ENCODE measurements at places on chromosomes 2 and 18.

DNA sequence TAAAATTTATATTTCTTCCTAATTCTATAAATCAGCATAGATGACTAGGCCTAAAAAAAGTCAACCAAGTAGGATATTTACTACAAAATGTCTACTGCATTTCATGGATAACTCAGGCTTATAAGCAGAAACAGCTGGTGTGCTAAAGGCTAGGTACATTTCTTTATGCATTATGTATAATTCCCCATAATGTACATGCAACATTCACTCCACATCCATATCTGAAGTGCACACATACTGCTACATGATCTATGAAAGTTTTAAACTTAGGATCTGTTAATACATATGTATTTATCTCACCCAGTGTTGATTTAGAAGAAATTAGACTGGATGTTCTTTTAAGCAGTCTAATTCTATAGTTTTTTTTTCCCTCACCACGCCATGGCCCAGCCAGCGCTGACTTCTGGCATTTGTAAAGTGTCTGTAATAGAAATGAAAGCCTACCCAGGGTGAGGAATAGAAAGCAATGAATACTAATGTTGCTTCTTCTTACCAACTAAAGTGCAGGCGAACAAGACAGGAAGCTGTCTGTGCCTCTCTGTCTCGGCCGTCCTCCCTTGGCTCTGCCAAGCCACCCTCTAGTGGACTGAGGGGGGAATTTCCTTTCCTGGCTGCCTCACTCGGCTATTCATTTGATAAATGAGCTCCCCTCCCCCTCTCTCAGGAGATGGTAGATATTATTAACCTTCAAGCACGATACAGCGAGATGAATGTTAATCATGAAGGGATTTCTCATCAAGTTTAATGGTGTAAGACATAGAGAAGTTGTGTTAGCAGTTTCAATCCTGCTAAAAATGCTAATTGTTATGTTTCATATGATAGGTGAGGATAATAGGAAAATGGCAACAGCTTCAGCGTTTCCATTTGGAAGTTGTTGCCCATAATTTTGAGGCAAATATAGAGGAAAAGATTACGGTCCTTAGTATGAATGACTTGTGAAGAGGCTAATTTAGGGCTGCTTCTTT, 384.5 kb downstream of the MTX2 start:
- DNase-seq = peak; percentile 30

GRCh38 chr2:55047677-55048299, 2.5 kb downstream of the RTN4 start:
- no peak for DNase-seq

DNA sequence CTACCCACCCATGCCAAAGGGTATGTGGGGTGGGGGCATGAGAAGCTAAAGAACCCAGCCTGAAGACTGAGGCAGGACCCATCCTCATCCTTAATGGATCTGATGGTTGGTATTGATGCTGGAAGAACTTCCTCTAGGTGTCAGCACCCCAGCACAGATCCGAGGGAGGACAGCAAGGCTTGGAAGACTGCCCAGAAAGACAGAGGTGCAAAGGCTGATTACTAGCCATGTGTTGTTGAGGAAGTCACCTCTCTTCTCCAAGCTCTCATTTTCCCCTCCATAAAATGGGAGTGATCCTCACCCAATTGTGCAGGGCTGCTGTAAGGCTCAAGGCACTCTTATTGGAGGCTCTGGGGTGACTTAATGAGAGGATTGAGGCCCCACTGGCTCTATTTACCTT, 256.5 kb downstream of the CELF4 start:
- no peak for DNase-seq

DNA sequence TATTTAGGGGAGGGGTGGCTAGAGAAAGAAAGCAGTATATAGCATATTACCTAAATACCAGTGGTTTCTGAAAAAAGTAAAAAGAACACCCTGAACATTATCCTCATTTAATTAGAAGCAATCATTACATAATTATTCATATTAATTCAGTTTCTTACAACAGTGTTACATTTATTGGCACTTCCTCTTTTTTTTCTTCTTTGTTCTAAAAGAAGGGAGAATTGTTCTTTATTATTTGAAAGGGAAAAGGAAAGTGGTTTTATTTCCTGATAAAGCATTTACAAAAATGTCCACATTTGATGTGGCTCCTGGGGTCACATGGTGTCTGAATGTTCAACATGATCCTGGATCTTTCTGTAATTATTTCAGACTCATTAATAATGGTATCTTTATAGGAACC, 254.9 kb upstream of the ZEB2 start:
- DNase-seq = no peak

DNA sequence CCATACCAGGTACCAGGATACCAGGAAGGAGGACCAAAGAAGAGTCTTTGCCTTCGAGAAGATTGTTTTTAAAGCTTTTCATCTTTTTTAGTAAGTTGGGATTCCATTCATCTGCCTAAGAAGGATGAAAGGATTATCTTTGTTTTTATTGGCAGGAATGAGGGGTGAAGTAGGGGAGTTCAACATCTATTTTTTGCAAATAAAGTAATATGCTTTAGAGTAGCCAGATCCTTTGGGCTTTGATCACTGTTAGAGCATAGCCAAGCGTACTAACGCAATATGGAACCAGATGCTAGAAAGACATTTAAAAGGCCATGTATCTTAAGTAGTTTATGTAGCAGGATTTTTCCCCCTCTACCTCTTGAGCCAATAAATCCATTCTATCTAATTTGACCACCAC, 133.0 kb downstream of the PRPF40A start:
- DNase-seq = no peak

GRCh38 chr2:10141736-10142639, 19.4 kb downstream of the RRM2 start:
- no peak for DNase-seq

DNA sequence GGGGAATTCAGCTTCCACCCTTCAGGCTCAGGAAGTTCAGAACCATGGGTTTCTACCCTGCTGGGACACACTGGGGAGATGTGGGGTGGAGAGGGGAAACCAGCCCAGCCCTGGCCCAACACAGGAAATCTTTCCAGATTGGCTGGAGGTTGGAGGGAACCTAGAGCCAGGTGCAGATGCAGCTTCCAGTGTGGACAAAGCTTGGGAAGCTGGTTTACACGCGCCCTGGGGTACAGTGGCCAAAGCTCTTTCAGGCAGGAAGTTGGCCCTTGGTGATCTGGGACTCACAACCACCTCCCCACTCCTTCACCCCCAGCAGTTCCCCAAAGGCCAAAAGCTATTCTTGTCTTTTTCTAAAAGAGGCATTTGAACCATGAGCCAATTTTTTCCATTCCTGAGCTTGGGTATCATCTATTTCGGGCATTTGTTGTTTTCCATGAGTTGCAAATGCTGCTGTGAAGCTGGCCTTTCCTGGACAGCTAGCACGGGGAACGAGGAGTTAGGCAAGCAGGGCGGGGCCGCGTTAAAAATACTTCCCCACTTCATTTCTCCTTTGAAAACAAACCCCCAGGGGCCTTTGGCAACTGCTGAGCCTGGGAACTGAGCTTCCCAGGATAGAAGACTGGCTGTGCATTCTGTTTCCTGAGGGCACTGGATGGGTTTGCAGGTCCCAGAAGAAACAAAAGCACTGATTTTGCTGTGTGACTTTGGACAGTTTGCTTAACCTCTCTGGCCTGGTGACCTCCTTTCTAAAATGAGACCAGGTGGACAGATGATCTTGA, 3.1 kb upstream of the ARID5A start:
- DNase-seq = no peak

- DNase-seq = no peak
These were observed 105.8 kb upstream of the SPOPL start for GRCh38 chr2:138395565-138396306.

Measured in activated naive CD8-positive, alpha-beta T cell treated with anti-CD3 and anti-CD28 coated beads, Interleukin-2, amount 50 U/mL, for 24 hours (primary cell).